Kidney epithelial cell (primary cell): ENCODE measurements at places on chromosomes 6 and 20. TPM values are rescaled to one million over a fixed set of nuclear protein-coding genes. Genes with fewer than 3 reads are reported as not detected.
A peak's percentile ranks its signal among the peaks of the same experiment; 100 is the strongest.

The MAP7 gene
- 16.0 and 17.6 TPM in 2 replicates for total RNA-seq

DNA sequence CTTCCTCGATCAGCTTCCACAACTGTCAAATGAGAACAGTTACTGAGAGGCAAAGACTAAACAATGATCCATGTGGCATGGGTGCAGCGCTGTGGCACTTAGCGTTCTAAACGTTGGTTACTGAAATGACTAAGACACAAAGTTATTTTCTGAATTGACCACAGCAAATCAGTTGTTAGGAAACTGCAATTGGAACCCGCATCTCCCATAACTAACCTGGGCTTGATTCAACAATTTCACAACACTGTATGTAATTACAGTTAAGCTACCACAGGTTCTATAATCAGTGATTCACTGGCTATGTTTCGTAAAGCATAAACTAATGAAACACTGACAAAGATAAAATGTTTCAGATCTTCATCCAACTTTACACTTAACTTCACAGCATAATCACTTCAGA is 12.5 kb downstream of the WDR27 start:
- DNase-seq = no peak

The PRSS35 gene
- 0.08 TPM in 1 of 2 replicates, not detected in the other for total RNA-seq

The ELOVL2 gene
- total RNA-seq = 0.27 and 0.84 TPM in 2 replicates

- no peak for DNase-seq
Observed at GRCh38 chr6:85136310-85136709, 313.6 kb upstream of the NT5E start.

- DNase-seq = no peak
Observed at GRCh38 chr20:54165803-54166202, 8.0 kb downstream of the CYP24A1 start.

- no peak for DNase-seq
Observed at GRCh38 chr6:147972448-147972847, 370.2 kb upstream of the SASH1 start.

- DNase-seq = no peak
Observed at GRCh38 chr6:36679043-36679833, 724 bp downstream of the CDKN1A start.

The BPIFB1 gene
- total RNA-seq = not detected in 2 replicates

The B3GAT2 gene
- total RNA-seq = not detected in 2 replicates

GRCh38 chr20:64161356-64162238 is 2.7 kb upstream of the MYT1 start:
- no peak for DNase-seq

The MUCL3 gene
- total RNA-seq = not detected in 2 replicates

GRCh38 chr6:15546591-15546990 is 116.2 kb downstream of the DTNBP1 start:
- DNase-seq = no peak

GRCh38 chr6:24933868-24934401 is 1.8 kb downstream of the RIPOR2 start:
- DNase-seq = no peak

GRCh38 chr6:116298973-116299372 is 19.2 kb upstream of the TSPYL1 start:
- DNase-seq = no peak

- peak; percentile 67 for DNase-seq
Observed at GRCh38 chr6:161079566-161080262, 88.1 kb downstream of the MAP3K4 start.

The SNAI1 gene
- 1.0 TPM in 1 of 2 replicates, not detected in the other for total RNA-seq

The ELOVL4 gene
- total RNA-seq = 2.8 and 3.3 TPM in 2 replicates

DNA sequence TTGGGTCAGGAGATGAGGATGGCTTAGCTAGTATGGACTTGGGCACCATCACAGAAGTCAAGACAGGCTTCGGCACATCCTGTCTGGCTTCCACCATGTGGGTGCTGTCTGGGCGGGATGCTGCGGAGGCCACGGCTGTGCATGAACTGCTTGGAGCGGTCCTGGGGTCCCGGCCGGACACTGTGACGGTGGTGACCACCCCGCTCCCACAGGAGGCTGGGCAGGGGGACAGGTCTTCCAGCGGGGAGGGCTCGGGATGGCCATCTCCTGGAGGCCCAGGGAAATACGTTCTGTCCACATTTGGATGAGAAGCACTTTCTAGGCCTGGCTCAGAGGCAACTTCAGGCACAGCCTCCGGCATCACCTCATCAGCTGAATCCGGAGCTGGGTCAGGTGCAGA is 32.1 kb upstream of the TCFL5 start:
- no peak for DNase-seq

DNA sequence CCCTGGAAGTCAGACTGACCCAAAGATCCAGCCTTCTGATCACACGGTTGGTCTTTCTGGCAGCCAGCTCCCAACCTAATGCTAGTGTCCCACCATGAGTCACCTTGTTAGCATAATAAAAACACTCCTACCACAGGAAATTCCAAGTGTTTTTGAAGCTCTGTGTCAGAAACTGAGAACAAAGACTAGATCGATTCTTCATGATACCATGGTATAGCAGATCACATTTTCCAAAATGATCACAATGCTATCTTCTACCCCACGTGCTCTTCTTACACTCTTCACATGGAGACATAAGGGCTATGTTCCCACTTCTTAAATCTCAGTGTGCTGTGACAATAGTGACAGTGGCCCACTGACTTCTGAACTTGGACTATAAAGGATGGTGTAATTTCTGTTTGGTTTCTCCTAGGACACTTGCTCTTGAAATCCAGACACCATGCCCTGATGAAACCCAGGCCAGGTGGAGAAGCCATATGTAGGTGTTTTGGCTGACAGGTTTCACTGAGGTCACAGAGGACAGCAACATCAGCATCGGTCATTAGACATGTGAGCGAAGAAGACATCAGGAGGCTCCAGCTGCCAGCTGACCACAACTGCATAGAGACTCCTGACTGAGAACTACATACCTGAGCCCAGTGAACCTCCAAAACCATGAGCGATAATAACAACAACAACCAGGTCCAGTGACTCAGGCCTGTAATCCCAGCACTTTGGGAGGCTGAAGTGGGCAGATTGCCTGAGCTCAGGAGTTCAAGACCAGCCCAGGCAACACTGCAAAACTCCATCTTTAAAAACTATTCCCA is 57.5 kb downstream of the MKKS start:
- peak; percentile 38 for DNase-seq

GRCh38 chr6:35071347-35071994 is 69.7 kb downstream of the TCP11 start:
- DNase-seq = no peak

- no peak for DNase-seq
Observed at GRCh38 chr6:159929819-159930218, 39.0 kb downstream of the MAS1 start.

The WFDC6 gene
- total RNA-seq = not detected in 2 replicates

The SLC22A1 gene
- total RNA-seq = 0.14 and 1.3 TPM in 2 replicates

DNA sequence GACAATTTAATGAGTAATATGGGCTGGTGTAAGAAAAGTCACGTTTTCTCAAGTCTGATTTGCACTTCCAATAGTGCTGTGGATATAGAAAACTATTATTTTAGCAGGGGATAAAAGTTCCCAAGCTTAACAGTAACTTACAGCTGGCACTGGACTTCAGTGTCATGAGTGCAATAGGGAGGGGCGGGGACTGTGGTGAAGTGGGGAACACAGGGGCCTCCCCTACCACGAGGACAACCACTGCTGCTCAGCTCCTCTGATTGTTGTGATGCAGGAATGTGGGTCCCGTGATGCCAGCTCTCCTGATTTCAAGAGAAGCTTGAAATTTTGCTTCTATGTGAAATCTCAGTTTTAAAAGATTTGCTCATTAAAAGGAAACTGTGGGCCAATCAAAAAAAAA is 24.0 kb downstream of the SLC13A3 start:
- no peak for DNase-seq
